ENCODE measurements at places on chromosomes 4 and X.

DNA sequence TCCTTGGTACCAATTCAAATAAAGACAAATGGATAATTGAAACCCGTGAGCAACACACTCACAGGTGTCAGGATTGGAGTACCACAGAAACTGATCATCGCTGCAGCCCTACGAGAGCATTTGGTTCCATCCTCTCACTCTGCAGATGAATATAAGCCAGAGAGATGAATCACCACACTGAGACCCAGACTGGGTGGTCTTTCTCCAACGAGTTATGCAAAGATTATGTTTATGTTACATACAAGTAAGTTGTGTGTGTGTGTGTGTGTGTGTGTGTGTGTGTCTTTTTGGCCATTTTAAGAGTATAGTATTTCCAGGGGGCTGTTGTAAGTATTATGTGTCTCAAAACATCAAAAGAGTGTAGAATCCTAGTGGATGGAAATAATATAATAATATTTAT is 329.5 kb upstream of the ZFP42 start:
- DNase-seq, result no peak

GRCh38 chr4:66911880-66912279 is 633.4 kb downstream of the CENPC start:
- DNase-seq, result no peak

- no peak for DNase-seq
These were observed 24.1 kb downstream of the ADH7 start for GRCh38 chr4:99411041-99411440.

GRCh38 chr4:93578942-93579341 is 249.6 kb upstream of the ATOH1 start:
- no peak for DNase-seq

DNA sequence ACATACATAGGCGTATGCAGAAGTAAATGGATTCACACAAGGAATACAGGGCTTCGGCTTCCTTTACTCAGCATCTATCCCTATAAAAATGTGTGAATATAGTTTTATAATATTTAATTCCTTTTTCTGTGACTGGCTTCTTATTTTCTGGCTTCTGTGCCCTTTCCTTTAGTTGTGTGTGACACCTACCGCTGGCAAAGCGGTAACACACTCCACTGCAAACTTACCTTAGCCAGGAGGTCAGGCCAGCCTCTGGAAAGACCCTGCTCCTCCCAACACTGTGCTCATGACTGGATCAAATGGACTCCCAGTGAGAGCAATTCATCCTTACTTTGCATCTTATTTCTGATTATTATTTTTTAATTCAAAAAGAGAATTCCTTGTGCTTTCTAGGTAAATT is 244.2 kb downstream of the ANK2 start:
- DNase-seq, result no peak

- no peak for DNase-seq
These were observed 39.4 kb downstream of the NOCT start for GRCh38 chr4:139054791-139055505.

GRCh38 chr4:56026596-56026995 is 77.9 kb downstream of the CEP135 start:
- no peak for DNase-seq
